Stimulated activated CD4-positive, alpha-beta T cell treated with anti-CD3 and anti-CD28 coated beads, Interleukin-12 subunit alpha, Interleukin-12 subunit beta, amount 100 ng/mL, for 48 hours (primary cell): ENCODE measurements at places on chromosomes 16 and 17.

- no peak for DNase-seq
Observed at GRCh38 chr17:66474258-66474657, 171.8 kb downstream of the PRKCA start.

DNA sequence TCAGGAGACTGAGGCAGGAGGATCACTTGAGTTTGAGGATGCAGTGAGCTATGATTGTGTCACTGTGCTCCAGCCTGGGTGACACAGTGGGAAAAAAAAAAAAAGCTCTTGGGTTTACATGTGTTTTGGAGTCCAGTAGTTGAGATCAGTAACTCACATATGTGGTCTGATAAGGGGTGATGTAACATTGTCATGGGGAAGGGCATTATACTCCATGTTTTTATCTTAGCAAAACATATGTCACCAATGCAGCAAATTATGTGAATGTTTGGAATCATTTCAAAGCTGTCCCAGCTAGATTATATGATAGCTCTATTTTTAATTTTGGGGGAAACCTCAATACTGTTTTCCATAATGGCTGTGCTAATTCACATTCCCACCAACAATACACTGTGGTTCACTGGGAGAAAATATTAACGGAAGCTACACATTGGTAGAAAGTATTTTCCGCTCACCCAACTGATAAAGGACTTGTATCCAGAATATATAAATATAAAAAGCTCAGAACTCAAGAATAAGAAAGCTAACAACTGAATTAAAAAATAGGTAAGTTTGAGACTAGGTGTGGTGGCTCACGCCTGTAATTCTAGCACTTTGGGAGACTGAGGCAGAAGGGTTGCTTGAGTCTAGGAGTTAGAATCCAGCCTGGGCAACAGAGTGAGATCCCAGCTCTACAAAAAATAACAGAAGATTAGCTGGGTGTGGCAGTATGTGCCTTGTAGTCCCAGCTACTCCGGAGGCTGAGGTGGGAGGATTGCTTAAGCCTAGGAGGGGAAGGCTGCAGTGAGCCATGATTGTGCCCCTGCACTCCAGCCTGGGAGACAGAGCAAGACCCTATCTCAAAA is 224.1 kb upstream of the TBX2 start:
- no peak for DNase-seq

GRCh38 chr17:1896243-1897104 is 66.7 kb downstream of the RPA1 start:
- DNase-seq = no peak

GRCh38 chr17:73325527-73325842 is 13.7 kb upstream of the CDC42EP4 start:
- no peak for DNase-seq

- no peak for DNase-seq
Observed at GRCh38 chr17:29595943-29596774, 3.2 kb downstream of the ANKRD13B start.

GRCh38 chr16:2473999-2474876 is 689 bp upstream of the TBC1D24 start:
- DNase-seq = no peak

DNA sequence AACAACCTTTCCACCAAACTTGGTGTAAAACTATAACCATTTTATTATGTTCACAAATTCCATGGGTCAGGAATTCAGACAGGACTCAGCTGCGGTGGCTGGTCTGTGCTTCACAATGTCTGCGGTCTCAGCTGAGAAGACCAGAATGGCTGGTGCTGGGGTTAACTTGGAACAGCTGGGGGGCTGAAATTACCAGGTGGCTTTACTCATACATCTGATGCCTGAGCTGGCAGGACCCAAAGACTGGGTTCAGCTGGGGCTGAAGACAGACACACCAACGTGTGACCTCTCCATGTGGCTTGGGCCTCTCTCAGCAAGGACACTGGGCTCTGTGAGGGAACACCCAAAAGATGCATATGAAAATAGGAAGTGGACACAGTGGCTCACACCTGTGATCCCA is 5.7 kb upstream of the HID1 start:
- DNase-seq = no peak

DNA sequence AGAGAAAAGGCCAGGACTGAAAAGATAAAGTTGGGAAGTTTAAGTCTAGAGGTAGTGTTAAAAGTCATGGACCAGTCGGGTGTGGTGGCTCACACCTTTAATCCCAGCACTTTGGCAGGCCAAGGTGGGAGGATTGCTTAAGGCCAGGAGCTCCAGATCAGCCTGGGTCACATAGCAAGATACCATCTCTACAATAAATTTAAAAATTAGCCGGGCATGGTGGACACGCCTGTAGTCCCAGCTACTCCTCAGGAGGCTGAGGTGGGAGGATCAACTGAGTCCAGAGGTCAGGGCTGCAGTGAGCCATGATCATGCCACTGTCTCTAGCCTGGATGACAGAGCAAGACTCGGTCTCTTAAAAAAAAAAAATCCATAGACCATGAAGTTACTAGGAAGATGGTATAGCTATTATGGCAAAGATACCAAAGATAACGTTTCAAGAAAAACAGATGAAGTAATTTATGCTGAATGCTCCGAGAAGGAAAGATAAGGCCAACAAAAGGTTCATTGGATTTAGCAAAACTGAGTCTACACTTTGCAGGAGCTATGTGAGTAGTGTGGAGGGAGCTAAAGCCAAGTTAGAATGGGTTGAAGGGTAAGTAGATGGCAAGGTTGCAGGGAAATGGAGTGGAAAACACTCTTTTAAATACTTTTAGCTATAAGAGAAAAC is 11.7 kb downstream of the TRIM37 start:
- no peak for DNase-seq

GRCh38 chr16:81817789-81818567 is 38.9 kb downstream of the PLCG2 start:
- no peak for DNase-seq

DNA sequence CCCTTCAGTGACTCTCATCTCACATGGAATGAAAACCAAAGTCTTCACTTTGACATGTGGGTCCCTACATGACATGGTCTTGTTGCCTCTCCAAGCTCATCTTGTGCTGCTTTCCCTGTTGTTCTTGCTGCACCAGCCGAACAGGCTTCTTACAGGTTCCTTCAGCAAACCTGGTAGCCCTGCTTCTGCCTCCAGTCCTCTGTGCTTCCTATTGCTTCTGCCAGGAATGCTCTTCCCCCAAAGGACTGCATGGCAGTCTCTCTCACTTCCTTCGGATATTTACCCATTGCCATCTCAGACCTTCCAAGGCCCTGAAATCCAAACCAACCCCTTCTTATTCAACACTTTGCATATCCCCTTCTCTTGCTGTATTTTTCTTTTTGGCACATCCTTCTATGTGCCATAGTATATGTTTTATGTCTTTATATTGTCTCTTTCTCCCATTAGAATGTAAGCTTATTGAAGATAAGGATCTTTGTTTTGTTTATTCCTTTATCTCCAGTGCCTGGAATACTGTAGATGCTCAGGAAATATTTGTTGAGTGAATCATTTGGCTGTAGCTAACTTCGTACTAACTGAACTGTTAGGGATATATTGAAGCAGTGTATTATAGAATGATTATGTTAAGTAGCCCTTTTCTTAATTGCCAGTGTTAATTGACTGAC is 57.9 kb upstream of the SLC12A3 start:
- no peak for DNase-seq

- DNase-seq = no peak
Observed at GRCh38 chr17:2137342-2138098, 82.6 kb downstream of the HIC1 start.

- no peak for DNase-seq
Observed at GRCh38 chr17:61124562-61124961, 275.1 kb upstream of the TBX2 start.

GRCh38 chr16:68252383-68252782 is 7.2 kb downstream of the PLA2G15 start:
- no peak for DNase-seq

- DNase-seq = no peak
Observed at GRCh38 chr17:72614871-72615626, 477.4 kb downstream of the SLC39A11 start.

GRCh38 chr16:81838794-81839193 is 59.7 kb downstream of the PLCG2 start:
- no peak for DNase-seq

GRCh38 chr16:8588682-8589056 is 1.6 kb downstream of the TMEM114 start:
- no peak for DNase-seq

GRCh38 chr17:38958756-38959155 is 8.4 kb downstream of the FBXO47 start:
- no peak for DNase-seq

DNA sequence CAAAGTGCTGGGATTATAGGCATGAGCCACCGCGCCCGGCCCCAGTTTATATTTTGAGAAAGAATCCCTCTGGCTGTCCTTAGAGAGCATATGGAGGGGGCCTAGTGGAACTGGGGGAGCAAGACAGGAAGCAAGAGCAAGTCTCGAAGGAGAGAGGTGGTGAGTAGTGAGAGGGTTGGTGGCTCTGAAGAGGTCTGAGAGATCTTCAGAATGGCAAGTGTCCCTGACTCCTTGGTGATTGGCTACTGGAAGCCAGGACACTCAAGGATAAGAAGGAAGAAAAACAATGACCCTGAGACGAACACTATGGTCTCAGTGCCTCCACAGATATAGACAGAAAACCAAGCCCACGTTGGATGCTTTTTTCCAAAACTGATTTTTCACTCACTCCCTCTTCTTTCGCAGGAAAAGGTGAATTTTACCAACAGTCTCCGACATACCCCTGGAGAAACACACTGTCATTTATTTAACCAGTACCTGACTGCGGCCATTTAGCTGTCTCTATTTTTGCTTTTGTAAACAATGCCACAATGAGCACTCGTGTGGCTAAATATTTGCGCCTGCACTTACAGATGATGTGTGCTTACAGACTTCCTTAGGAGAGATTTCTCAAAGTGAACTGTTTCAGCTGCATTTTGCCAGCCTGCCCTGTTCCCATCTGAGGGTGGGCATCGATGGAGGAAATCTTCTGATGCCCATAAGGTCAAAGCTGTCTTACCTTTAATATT is 15.9 kb upstream of the DOK4 start:
- DNase-seq = no peak

- no peak for DNase-seq
Observed at GRCh38 chr17:45256114-45256966, 5.6 kb downstream of the SPATA32 start.

- DNase-seq = no peak
Observed at GRCh38 chr16:28923231-28923587, 1.8 kb downstream of the RABEP2 start.

- no peak for DNase-seq
Observed at GRCh38 chr16:55773859-55774549, 58.9 kb downstream of the CES1 start.

DNA sequence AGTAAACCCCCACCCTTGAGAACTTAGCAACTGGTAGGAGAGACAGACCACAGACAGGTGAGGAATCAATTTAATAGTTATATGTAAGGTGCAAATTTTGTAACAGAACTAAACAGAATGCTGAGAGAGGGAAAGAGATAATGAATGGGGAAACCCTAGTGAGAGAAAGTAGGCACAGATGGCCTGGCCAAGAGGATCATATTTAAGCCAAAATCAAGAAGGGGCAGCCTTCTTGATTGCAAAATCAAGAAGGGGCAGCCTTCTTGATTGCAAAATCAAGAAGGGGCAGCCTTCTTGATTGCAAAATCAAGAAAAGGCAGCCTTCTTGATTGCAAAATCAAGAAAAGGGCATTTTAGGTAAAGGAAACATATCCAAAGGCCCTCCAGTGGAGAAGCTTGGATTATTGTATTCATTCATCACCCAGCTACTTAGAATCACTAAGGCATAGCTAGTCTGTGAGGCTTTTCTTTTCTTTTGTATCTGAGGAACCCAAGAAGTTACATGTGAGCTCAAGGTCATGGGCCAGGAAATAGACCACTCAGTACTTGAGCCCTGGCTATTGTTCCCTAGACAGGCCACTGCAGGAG is 190.6 kb downstream of the CYLD start:
- no peak for DNase-seq

GRCh38 chr16:16019488-16019887 is 70.1 kb downstream of the ABCC1 start:
- DNase-seq = no peak

DNA sequence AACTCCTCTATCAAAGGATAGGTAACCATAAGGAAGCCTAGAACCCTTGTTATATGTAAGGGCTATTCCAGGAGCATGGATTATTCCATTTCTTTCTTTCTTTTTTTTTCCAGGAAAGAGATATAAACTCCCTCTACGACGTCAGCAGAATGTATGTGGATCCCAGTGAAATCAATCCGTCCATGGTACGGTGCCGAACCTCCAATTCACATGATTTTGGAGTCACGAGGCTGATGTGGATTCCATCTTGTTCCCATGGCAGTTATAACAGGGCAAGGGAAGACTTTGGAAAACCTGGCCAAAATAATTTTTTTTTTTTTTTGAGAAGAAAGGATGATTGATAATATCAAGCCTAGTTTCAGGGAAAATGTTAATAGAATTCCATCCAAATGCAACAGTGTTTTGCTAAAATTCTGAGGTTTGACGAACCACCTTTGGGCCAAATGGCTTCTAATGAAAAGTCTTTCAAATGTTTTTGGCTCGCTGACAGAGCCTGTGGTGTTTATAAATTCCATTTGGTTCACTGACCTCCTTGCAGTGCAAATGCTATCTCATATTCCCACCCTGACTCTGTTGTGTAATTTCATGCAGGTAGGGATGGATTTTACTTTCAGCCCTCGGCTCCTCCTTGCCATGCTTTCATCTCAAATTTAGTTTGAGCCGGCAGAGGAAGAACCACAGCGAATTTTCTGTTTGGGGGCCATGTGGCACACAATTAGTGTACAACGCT is 90.0 kb downstream of the SDR42E1 start:
- no peak for DNase-seq

- no peak for DNase-seq
Observed at GRCh38 chr16:53629151-53629550, 74.5 kb downstream of the RPGRIP1L start.

- DNase-seq = no peak
Observed at GRCh38 chr16:5533321-5533888, 435.8 kb upstream of the EEF2KMT start.

- DNase-seq = no peak
Observed at GRCh38 chr17:19487024-19487600, 46.5 kb upstream of the SLC47A1 start.

GRCh38 chr17:51860954-51861561 is 297.5 kb downstream of the CA10 start:
- no peak for DNase-seq

GRCh38 chr16:87369796-87370719 is 13.5 kb downstream of the FBXO31 start:
- DNase-seq = no peak

DNA sequence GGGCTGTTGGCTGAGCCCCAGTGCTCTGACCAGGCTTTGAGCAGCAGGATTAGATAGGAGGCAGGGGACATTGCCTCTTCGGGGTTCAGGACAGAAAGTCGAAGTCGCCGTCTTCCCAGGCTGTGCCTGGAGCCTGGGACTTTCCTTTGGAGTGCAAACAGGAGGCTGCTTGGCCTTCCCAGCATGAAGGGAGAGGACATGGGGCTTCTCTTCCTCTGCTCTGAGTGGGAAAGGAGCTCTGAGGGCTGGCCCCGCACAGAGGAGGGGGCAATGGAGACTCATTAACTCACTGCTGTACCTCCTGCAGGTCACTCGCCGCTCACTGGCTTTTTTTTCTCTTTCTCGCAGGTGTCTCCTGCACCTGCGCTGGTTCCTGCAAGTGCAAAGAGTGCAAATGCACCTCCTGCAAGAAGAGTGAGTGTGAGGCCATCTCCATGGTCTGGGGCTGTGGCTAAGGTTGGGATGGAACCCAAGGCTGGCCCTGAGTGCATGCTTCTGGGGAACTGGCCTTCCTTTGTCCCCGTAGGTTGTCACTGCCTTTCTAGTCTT is 642 bp downstream of the MT1F start:
- DNase-seq = no peak
